ENCODE measurements at places on chromosomes 6 and 20.

GRCh38 chr6:20434766-20435165, 33.1 kb downstream of the E2F3 start:
- no peak for DNase-seq

GRCh38 chr20:63087872-63088680, 81.3 kb upstream of the BHLHE23 start:
- DNase-seq: no peak

- DNase-seq: peak; percentile 38
Measured at GRCh38 chr6:77650098-77650663, 2.7 kb upstream of the MEI4 start.

DNA sequence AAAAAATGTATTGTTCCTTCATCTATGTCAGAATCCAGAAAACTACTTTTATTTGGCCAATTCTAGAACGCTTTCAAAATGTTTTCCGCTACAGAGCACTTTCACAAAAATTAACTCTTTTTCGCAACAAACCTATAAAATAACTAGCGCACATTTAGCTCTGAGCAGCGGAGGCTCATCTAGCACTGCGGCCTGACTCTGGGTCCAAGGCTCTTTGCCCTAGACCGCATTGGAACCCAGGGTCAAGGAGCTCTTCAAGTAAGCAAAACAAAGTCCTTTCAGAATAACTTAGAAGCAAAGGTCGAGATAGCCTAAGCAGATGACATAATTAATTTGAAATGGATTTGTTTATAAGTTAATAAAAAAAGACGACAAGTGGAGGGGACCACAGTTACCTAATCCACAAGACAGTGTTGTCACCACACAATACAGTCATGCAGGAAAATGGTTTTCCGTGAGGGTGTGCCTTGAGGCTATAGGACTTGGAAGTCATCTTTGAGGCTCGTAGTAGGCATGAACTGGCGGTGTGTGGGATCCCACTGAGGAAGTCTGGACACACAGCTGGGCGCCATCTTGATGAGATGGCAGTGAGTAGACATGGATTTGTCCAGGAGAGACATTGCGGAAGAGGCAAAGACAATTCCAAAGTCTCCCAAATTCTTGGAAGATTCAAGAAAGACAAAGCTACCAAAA, 29.2 kb upstream of the IRF4 start:
- no peak for DNase-seq

DNA sequence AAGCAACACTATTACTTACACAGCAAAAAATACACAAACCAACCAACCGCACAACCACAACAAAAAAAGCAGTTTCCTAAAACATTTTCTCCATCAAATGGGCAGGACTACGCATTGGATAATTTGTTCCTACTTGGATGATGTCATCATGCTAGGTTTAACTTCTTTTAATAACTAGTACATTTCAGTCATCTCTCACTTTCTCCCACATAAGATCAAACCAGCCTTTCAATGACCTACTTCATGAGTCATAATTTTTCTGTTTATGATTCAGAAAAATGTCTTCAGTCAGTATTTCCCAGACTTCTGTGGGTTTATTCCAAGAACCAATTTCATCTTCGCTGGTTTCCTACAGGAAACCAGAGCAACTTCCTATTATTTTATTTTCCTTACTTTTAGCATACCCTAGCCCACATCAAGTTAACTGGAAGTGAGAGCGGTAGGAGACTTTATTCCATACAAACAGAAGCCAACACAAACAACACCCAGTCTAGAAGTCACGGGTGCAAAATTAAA, 134.2 kb downstream of the GMDS start:
- no peak for DNase-seq

- DNase-seq: no peak
Measured at GRCh38 chr6:44422531-44422930, 35.0 kb downstream of the CDC5L start.

- DNase-seq: no peak
Measured at GRCh38 chr6:12336121-12336971, 46.2 kb downstream of the EDN1 start.

DNA sequence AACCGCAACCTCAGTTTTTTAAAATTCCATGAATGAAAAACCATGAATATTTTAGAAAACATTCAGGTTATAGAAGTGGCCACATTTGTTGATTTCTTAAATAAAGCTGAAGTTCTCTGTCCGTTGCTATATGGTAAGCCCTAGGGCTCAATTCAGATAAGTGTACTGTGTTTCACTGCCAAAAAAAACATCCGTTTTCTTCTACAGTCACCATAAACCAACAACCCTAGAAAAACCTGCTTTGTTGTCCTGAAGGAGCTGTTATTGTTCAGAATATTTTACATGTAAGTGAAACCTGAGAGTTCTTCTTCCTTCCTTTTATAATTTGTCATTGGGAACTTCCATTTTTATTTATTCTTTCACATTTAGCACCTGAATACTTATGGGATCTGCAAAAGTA, 274.1 kb downstream of the TFAP2A start:
- DNase-seq: no peak

DNA sequence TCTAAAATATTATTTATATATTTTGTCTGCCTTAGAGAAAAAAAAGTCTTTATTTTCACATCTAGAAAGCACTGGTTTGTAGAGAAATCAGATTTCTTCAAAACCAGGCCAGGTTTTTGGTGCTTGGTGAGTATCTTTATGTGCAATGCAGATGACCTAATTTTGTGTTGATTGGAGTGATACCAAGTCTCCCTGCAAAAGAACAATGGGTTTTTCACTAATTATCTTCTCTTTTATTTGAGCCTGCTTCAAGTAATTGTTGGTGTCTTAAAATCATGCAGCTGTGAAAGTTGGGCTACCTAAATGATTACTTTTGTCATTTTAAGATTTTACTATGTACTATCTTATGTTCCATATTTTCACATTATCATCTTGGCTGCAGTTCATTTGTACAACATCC, 874.7 kb downstream of the TFAP2A start:
- DNase-seq: no peak

- no peak for DNase-seq
Measured at GRCh38 chr20:18380908-18381529, 85.8 kb downstream of the DZANK1 start.

- no peak for DNase-seq
Measured at GRCh38 chr6:125097186-125097585, 56.4 kb upstream of the TPD52L1 start.

DNA sequence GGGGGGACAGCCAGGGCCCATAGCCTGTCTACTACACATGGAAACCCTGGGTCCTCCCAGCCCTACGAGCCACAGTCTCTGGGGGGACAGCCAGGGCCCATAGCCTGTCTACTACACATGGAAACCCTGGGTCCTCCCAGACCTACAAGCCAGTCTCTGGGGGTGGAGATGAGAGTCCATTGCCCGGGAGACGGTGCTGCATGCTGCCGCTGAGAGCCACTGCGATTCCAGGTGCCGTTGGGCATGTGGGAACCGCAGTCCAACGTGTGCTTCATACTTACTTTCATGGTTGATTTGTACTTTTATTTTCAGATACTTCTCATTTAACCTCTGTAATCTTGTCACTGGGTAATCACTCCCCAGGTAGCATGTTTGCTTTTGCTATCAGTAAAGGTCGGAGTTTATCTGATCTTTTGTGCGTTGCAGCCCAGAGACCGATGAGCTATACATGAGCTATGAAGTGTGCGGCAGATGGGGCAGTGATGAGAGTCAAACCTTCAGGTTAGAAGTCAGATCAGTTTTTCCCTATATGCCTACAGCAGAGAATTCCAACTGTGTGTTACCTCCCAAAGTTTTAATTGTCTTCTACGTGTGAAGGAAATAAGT, 58.2 kb downstream of the SMOC2 start:
- DNase-seq: no peak

DNA sequence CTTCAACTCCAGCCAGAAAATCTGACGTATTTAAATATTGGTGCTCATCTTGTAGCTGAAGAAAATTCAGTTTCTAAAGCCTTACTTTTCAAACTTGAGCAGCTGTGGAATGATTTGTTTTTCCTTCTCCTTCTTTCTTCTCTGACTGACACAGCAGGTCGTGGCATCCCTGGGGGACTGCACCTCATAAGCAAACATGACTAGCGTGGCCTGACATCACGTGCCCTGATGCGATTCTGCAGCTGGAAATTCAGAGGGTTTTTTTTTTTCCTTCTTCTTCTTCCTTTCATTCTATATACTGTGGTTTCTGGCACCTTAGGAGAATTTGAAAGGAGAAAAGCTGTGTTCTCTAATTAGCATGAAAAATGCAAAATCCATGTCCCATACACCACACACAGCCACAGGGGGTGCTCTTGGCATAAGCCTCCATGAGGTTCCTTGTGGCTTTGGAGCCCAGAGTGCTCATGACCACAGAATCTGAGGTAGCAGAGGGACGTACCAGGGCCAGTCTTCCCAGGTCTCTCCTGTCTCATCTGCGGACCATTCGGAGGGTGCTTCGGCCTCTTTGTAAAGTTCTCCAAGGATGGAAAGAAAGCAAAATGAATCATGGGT, 258.5 kb upstream of the CDH4 start:
- DNase-seq: no peak

GRCh38 chr20:13910492-13910891, 79.9 kb downstream of the SEL1L2 start:
- no peak for DNase-seq

DNA sequence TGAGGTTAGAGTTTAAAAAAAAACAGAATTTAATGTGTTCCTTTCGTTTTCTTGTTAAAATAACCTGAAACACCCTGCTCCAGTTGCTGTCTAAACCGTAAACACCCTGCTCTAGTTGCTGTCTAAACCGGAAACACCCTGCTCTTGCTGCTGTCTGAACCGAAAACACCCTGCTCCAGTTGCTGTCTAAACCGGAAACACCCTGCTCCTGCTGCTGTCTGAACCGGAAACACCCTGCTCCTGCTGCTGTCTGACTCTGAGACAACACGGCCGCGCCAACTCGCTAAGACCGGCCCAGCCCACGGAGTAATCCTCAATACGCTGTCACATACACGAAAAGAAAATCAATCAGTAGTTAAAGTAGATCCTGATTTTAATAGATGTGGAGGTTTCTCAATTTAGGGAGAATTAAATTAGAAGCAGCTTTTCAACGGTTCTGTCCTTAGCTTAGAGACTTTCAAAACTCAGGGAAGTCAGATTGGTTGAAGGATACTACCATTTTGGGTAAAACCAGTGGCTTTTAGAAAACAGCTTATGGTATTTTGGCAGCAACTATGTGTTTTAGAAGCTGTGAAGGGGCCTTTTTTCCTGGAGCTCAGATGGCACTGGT, 98.3 kb downstream of the RAMACL start:
- DNase-seq: peak; percentile 36

GRCh38 chr20:4038047-4038459, 22.7 kb upstream of the RNF24 start:
- peak; percentile 86 for DNase-seq

GRCh38 chr20:36149469-36149868, 5.1 kb upstream of the EPB41L1 start:
- DNase-seq: no peak

GRCh38 chr20:56004611-56005388, 519 bp downstream of the CBLN4 start:
- DNase-seq: no peak

DNA sequence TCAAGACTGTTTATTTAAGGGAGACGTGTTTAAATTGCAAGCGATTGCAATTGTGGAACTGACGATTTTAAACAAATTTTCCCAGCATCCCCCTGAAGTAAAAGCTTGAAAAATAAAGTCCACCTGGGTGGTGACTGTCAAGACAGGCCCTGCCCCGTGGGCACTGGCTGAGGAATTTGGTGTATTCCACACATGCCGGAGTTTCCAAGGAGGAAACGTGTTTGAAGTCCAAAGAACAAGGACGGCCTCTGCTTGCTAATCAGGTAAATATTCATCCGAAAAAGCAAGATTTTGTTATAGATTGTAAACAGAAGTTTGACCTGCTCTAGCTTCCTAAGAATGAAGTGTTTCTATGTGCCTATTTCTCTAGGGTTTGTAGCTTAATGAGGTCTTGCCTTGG, 505.1 kb downstream of the QKI start:
- no peak for DNase-seq

- no peak for DNase-seq
Measured at GRCh38 chr6:100105919-100106529, 112.0 kb upstream of the MCHR2 start.

DNA sequence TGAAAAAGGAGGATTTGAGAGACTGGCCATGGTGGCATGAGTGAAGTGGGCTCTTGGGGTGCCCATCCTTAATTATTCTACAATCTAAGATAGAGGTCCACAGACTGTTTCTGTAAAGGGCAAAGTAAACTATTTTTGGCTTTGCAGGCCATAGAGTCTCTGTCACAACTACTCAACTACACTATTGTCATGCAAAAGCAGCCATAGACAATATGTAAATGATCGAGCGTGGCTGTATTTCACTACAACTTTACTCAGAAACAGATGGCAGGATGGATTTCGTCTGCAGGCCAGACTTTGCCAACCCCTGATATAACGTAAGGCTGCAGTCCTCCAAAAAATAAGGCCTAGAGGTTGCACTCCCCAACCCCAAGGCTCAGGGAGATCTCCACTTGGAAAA, 58.2 kb upstream of the NAA20 start:
- no peak for DNase-seq

DNA sequence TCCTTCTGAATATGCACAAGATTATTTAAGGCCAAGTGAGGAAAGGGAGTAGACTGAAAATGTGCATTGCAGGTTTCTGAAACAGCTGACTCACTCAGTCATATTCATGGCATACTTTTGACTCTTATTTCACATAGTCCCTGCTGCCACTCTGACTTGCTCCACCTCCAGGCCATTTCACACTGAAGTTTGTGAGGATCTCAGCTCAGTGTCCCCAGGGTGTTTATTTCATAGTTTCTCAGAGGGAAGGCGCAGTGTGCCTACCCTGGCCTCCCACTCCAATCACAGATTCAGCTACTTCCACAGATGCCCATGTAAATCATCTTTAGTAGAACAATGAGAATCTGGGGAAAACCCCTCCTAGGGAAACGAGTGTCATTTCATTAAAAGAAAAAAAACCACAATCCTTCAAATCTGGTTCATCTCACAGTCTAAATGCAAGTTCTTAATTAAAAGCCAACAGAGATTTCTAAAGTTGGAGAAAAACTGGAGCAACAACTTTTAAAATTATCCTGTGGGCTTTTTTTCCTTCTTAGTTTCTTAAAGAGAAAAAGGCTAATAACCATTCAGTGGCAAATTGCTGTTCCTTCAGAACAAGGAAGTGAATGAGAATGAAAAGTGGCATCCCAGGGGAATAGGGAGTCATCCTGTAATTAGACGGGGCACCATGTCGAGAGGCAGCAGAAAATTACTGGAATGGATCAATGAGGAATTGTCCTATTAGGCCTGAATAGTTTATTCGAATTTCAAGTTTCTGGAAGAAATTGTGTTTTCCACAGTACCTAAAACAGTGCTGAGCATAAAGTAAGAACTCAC, 133.6 kb downstream of the TFAP2B start:
- DNase-seq: peak; percentile 61

GRCh38 chr6:11514672-11515071, 22.9 kb upstream of the TMEM170B start:
- DNase-seq: no peak

Data from K562 (cell line).